Panc1 (cell line): ENCODE measurements at places on chromosomes 6 and 20. TPM values are rescaled to one million over a fixed set of nuclear protein-coding genes. Genes with fewer than 3 reads are reported as not detected.

DNA sequence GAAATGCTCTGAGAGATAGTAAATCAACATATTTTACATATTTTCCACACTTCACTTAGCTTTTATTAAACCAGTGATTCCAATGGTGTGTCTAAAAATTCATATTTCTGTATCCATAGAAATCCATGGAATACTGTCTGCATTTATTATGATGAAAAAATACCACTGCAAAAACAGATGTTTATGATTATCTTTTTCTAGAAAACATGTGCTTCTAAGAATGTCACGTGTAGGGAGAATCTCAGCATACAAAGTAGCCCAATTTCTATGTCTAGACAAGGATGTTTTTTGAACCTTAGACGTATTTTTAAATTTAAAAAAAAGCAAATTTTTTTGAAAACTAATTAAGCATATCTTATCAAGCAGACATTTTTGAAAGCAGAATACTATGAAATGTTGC lies 622.4 kb downstream of the TENT5A start:
- no peaks in the 10 kb centered on the region for H3K36me3 ChIP-seq
- no peaks in the 10 kb centered on the region for H3K27me3 ChIP-seq
- no peak for DNase-seq
- no peak overlapping the region for H3K4me3 ChIP-seq
- no peak overlapping the region for H3K27ac ChIP-seq
- H3K4me1 ChIP-seq = no peaks in the 10 kb centered on the region

ULBP2 gene
- total RNA-seq = 0.69 TPM

GRCh38 chr6:170287371-170287876 lies 3.5 kb downstream of the DLL1 start:
- H3K27me3 ChIP-seq = peaks cover 11% of the 10 kb centered on the region
- no peak overlapping the region for H3K27ac ChIP-seq
- DNase-seq = no peak

DNA sequence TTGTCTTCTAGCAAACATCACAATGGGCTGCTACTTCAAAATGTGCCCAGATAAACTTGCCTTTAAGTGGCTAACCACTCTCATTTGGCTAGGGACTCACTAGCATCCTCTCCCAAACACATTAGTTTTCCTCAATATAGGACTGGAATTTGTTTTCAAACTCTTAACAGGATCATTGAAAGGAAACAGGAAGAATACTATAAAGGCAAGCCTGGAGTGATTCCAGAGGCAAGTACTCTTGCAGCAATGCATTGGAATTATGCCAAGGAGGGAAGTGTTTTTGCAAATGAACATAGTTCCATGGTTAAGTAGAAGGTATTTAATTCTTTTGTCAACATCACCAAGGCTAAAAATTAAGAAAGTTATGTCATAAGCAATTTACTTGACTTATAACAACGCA lies 12.2 kb downstream of the EPHA7 start:
- no peak for DNase-seq
- H3K36me3 ChIP-seq = peaks cover 3% of the 10 kb centered on the region; the same call in 1 of the 2 replicates
- no peaks in the 10 kb centered on the region for H3K27me3 ChIP-seq
- no peak overlapping the region for H3K4me3 ChIP-seq
- H3K4me1 ChIP-seq = no peaks in the 10 kb centered on the region; the same call in 1 of the 2 replicates
- no peak overlapping the region for H3K27ac ChIP-seq

- H3K4me3 ChIP-seq = no peak overlapping the region
- no peak for DNase-seq
- H3K27me3 ChIP-seq = no peaks in the 10 kb centered on the region; the same call in 1 of the 2 replicates
Measured at GRCh38 chr6:111806561-111807497, 66.4 kb downstream of the FYN start.

RTF2 gene
- 89.2 TPM for total RNA-seq

PTCHD4 gene
- not detected for total RNA-seq

PI3 gene
- not detected for total RNA-seq

GRCh38 chr6:121998631-121999030 lies 400.8 kb upstream of the HSF2 start:
- H3K4me3 ChIP-seq = no peak overlapping the region
- H3K4me1 ChIP-seq = no peaks in the 10 kb centered on the region
- no peak overlapping the region for H3K27ac ChIP-seq
- DNase-seq = no peak
- H3K27me3 ChIP-seq = no peaks in the 10 kb centered on the region
- H3K36me3 ChIP-seq = no peaks in the 10 kb centered on the region
